ENCODE measurements at places on chromosomes 12 and 14. TPM values are rescaled to one million over a fixed set of nuclear protein-coding genes. Genes with fewer than 3 reads are reported as not detected.

Gene DHRS2
- total RNA-seq, result 0.25 TPM

Gene KRT71
- not detected for total RNA-seq

DNA sequence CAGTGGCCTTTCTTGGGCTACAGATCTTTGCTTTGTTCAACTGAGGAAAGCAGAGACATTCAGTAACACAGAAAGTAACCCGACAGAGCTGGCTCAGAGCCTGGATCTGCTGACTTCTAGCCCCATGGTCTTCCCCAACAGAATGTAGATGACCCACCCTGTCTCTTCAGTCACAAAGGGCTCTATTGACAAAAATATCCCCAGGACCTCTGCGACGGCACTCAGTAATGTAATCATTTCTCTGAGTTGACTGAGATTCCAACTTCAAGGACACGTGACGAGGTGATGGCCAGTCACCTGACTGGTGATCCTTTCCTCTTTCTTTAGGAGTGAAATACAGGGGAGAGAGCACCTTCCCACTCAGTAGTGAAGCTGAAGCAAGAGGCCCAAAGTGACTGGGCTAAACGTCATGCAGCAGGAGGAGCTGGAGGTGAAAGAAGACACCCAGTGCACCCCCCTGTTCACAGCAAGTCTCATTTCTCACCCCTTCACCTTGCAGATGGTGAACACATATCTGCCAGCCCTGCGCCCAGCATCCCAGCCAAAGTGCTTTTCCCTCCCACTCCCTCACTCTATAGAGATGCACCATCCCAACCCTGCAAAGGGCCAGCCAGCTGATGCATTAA is 179.2 kb upstream of the EGLN3 start:
- DNase-seq, result no peak
- no peaks in the 10 kb centered on the region for H3K27me3 ChIP-seq
- H3K4me3 ChIP-seq, result no peak overlapping the region
- H3K36me3 ChIP-seq, result no peaks in the 10 kb centered on the region

DNA sequence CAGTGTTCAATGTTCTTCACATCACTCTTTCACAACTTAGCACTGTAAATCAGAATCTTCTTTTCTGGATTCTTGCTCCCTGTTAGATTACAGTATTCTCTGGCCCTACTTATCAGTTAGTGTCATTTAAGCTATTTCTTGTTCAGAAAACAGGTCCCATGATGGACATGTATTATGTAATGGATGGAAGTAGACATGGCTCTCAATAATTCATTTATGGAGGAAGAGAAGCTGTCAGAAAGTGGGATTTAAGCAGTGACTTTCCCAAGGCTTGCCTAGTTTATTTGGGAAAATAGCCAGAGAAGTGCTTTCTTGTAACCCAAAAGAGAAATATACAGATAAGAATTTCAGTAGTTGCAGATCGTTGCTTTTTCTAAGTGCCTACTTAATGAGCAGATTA is 1.6 kb downstream of the ERC1 start:
- no peak overlapping the region for H3K4me3 ChIP-seq
- H3K27me3 ChIP-seq, result no peaks in the 10 kb centered on the region
- H3K36me3 ChIP-seq, result no peaks in the 10 kb centered on the region
- DNase-seq, result no peak

GRCh38 chr12:114888928-114889584 is 205.1 kb upstream of the TBX3 start:
- peaks cover 11% of the 10 kb centered on the region for H3K4me1 ChIP-seq
- no peaks in the 10 kb centered on the region for H3K27me3 ChIP-seq
- no peaks in the 10 kb centered on the region for H3K36me3 ChIP-seq
- no peak overlapping the region for H3K4me3 ChIP-seq
- no peak overlapping the region for H3K27ac ChIP-seq
- DNase-seq, result no peak

DNA sequence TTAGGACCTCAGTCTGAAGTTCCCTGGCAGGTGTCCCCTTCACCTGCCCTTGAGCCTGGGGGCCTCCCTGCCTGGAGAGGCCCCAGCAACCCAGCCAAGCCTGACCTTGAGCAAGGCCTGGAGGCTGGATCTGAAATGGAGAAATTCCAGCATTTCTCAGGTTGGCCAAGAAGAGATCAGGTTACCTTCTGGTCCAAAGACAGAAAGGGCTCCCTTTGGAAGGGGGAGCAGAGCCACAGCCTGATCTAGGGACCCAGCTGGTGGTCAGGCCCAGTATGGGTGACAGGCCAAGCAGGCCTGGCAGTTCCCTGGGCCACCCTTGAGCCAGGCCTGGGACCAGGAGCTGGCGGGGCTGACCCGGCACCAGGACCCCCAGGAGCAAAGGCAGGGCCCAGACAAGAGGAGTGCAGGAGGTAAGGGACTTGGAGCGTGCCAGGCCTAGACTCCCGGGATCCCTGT is 82.8 kb downstream of the TNFAIP2 start:
- H3K4me3 ChIP-seq, result peak overlapping the region; percentile 51
- DNase-seq, result no peak
- no peaks in the 10 kb centered on the region for H3K36me3 ChIP-seq
- H3K4me1 ChIP-seq, result peaks cover 31% of the 10 kb centered on the region

- H3K27ac ChIP-seq, result no peak overlapping the region
- DNase-seq, result no peak
- H3K4me3 ChIP-seq, result no peak overlapping the region
- no peaks in the 10 kb centered on the region for H3K27me3 ChIP-seq
- H3K4me1 ChIP-seq, result peaks cover 40% of the 10 kb centered on the region
Observed at GRCh38 chr14:92551044-92551841, 37.7 kb downstream of the RIN3 start.

GRCh38 chr14:103002578-103003350 is 54.6 kb downstream of the CDC42BPB start:
- H3K36me3 ChIP-seq, result peaks cover 5% of the 10 kb centered on the region
- DNase-seq, result no peak

GRCh38 chr12:117005417-117006046 is 93.7 kb downstream of the TESC start:
- no peaks in the 10 kb centered on the region for H3K4me1 ChIP-seq
- no peaks in the 10 kb centered on the region for H3K27me3 ChIP-seq
- no peak for DNase-seq

DNA sequence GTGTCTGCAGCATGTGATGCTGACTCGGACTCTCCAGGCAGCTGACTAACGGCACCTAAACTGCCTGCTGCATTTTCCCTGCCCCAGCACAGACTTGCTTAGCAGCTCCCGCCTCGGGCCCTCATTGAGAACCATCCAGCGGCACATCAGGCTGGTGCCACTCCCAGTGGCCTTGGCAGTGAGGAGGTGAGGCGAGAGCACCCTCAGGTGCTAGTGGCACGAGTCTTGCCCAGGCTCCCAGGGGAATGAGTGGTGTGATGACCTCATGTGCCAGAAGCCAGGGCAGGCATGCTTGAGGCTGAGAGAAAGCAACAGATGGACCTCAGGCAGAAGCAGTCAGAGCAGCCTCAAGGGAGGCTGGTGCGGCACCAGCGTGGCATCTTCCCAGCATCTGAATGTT is 60.2 kb downstream of the PRKCH start:
- H3K27me3 ChIP-seq, result no peaks in the 10 kb centered on the region
- H3K36me3 ChIP-seq, result no peaks in the 10 kb centered on the region
- peaks cover 30% of the 10 kb centered on the region for H3K4me1 ChIP-seq

DNA sequence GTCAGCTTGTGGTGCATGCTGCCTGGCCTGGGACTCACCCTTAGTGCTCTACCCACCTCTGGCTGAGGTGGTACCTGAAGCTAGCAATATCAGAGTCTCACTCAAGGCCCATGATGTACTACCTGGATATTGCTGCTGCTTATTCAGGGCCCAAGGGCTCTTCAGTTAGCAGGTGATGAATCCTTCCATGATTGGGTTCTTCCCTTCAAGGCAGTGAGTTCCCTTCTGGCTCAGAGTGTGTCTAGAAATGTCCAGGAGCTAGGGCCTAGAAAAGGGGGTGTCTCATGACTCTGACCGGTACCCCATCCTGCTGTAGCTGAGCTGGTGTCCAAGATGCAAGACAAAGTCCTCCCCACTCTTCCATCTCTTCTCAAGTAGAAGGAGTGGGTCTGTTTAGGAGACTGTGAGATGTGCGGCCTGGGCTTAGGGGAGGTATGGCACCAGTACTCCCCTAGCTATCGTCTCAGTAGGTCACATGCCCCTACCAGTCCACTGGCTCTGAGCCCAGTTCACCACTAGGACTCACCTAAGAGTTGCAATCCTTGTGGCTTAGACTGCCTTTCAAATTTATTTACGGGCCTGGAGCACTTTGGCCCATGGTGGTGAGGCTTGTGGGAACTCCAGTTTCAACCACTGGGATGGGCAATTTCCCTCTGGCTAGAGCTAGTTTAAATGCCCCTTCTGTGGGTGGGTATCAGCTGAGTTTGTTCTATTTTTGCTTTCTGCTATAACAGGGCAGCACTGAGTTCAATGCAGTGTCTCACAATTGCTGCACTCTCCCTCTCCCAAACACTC is 12.2 kb downstream of the PRORP start:
- H3K4me3 ChIP-seq, result no peak overlapping the region
- H3K27me3 ChIP-seq, result no peaks in the 10 kb centered on the region
- no peaks in the 10 kb centered on the region for H3K4me1 ChIP-seq
- no peak overlapping the region for H3K27ac ChIP-seq
- peaks cover 17% of the 10 kb centered on the region for H3K36me3 ChIP-seq
